ENCODE measurements at places on chromosomes 11 and 22. TPM values are rescaled to one million over a fixed set of nuclear protein-coding genes. Genes with fewer than 3 reads are reported as not detected.

LRRC4C gene
- polyA plus RNA-seq: not detected

CHEK1 gene
- polyA plus RNA-seq: 1.7 TPM

SREBF2 gene
- 17.4 TPM for polyA plus RNA-seq

MRPL23 gene
- 17.0 TPM for polyA plus RNA-seq

CTSD gene
- 183 TPM for polyA plus RNA-seq

CDCA5 gene
- 0.47 TPM for polyA plus RNA-seq

CRYBB1 gene
- not detected for polyA plus RNA-seq

MMP13 gene
- not detected for polyA plus RNA-seq

All from naive thymus-derived CD4-positive, alpha-beta T cell (primary cell).